ENCODE measurements at places on chromosomes 12 and 14. TPM values are rescaled to one million over a fixed set of nuclear protein-coding genes. Genes with fewer than 3 reads are reported as not detected.

Gene MEG3
- 530 TPM for total RNA-seq

Gene TRHDE
- total RNA-seq = 21.4 TPM

Gene CFAP251
- total RNA-seq = 3.0 TPM

Gene MSI1
- total RNA-seq = 1.5 TPM

Gene NYNRIN
- 35.4 TPM for total RNA-seq

Gene ACACB
- 34.5 TPM for total RNA-seq

Gene P2RX7
- 4.0 TPM for total RNA-seq

Gene NAB2
- 25.6 TPM for total RNA-seq

Gene MYH6
- 0.26 TPM for total RNA-seq

Gene RERGL
- 2.0 TPM for total RNA-seq

Gene TCL1B
- total RNA-seq = not detected

Gene NEUROD4
- 0.11 TPM for total RNA-seq
